ENCODE measurements at places on chromosomes 11 and 22.

- DNase-seq = no peak
These were observed 57.3 kb downstream of the ELMOD1 start for GRCh38 chr11:107648242-107648641.

DNA sequence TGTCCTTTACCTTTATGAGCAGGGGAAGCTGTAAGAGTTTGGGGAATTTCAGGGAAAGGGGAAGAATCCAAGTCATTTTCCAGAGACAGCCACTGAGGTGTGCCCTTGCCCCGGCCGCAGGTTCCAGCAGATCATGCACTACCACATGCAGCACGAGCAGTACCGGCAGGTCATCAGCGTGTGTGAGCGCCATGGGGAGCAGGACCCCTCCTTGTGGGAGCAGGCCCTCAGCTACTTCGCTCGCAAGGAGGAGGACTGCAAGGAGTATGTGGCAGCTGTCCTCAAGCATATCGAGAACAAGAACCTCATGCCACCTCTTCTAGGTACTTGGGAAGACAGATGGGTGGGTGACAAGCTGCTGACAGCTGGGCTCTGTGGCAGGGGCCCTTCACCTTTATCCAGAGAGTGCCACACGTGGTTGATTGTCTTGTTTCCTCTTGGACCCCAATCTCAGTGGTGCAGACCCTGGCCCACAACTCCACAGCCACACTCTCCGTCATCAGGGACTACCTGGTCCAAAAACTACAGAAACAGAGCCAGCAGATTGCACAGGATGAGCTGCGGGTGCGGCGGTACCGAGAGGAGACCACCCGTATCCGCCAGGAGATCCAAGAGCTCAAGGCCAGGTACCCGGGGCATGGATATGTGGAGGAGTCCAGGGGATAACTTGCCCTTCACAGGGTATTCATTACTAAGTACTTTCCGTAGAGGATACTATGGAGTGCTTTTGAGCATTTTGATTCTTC is 5.8 kb upstream of the HMBS start:
- DNase-seq = no peak

GRCh38 chr11:8234910-8235309 is 28.8 kb downstream of the LMO1 start:
- no peak for DNase-seq

- DNase-seq = no peak
These were observed 109.8 kb downstream of the NAT10 start for GRCh38 chr11:34214961-34215805.

- no peak for DNase-seq
These were observed 15.2 kb upstream of the MS4A4E start for GRCh38 chr11:60257956-60258722.

GRCh38 chr11:2788168-2789071 is 88.6 kb upstream of the KCNQ1OT1 start:
- DNase-seq = no peak

- DNase-seq = no peak
These were observed 31.2 kb upstream of the PSMA1 start for GRCh38 chr11:14551380-14551779.

DNA sequence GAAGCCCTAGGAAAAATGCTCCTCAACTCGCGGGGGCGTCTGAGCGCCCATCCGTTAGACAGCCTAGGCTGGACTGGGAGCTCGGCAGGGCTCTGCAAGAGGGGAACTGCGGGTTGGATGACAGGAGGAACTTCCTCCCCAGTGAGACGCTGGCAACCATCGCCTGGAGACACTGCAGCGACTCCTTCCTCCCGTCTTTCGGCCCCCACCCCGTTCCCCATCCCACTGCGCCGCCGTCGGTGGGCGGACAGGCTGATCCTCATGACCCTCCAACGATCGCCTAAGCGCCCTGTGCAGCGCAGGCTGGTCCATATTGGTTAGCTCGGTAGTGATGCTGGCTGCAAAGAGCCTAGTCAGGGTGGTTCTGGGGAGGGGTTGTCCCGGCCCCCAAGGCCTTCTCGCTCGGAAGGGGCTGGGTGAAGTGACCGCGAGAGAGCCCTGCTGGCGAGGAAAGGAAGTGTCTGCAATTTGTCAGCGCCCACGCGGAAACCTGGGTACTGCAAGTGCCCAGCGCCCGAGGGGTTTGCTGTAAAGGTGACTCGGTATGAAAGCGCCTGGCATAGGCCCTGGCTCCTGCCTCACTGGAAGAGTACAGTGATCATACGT is 638 bp downstream of the NRGN start:
- DNase-seq = no peak

- DNase-seq = no peak
These were observed 10.0 kb upstream of the MFRP start for GRCh38 chr11:119356349-119357031.

GRCh38 chr11:7969756-7970646 is 4.8 kb upstream of the NLRP10 start:
- no peak for DNase-seq

DNA sequence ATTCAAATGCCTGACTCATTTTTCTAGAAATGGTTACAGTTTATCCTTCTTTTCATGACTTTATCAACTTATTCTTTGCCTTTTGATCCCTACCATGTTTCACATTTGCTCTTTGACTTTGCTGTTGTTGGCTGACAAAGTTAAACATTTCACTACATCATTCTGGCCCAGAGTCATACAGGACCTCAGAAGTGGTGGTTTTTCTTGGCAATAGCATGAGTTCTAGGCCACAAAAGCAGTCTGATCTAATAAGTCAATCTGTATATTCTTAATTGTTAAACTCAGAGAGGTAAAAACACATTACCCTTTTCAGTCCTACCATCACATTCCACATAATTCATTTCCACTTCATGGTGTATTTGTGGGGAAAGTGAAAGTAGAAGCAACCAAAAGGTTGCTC is 763.2 kb upstream of the TENM4 start:
- DNase-seq = no peak

DNA sequence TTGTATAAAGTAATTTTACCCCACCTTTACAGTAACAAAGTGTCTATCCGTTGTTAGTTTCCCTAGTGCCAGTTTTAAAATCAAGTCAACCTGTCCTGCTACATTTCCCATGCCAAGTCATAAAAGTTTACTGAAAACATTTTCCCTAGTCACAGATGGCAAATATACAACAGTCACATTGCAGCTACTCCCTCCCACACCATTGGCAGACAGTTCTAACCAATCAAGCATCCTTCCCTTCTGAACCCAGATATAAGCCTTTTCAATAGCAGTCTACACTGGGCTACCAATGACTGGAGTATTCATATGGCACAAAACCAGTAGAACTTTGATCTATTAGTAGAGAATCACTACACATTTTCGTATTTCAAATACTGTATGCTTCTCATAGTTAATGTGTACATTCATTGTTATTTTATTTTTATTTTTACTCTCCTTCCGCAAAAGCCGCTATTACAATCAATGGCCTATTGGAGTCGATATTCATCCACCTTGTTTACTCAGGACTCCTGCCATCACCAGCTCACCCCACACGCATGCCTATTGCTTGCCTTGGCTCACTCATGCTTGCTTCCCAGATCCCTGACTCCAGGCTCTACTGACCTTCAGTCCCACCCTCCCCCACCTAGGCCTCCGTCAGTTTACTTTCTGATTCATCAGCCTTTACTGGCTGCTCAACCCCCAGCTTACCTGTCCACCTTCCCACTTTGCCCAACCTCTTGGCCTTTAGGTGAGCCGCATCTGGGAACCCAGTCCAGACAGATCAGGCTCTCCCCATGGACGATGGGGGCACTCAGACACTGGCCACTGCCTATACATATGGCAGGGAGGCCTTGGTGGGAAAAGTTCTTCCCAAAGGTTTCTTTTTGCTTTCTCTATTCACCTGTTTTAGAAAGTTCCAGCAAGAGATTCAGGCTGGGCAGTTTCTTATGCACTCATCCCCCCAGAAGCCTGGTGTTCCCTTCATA is 408.4 kb downstream of the SOX6 start:
- no peak for DNase-seq

DNA sequence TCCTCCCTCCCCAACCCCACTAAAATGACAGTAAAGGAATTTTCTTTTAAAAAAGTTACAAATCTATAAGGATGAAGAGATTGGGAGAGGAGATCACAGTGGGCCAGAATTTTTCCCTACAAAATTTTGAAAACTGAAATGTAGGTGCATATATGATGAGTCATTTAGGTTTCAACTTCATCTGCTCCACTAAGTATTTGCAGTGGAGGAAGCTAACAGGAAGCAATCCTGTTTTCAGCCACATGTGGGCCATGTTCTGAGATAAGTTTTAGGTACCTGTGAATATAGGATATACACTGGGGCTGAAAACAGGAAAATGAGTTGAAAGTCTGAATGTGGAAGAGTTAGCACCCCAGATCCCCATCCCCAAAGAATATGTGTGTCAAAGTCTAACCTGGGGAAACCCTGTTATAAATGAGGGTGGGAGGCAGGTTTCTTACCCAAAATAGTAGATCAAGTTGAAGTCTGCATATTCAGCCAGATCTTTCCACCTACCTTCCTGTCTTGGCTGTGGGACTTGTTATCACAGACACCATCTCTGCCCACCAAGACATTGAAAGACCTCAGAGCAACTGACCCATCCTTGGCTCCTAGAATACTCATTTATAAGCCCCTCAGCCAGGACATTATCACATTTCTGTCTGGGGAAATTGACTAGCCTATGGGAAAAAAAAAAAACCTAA is 87.3 kb downstream of the PACS1 start:
- DNase-seq = no peak

- DNase-seq = no peak
These were observed 11.0 kb upstream of the AMBRA1 start for GRCh38 chr11:46604796-46605195.

DNA sequence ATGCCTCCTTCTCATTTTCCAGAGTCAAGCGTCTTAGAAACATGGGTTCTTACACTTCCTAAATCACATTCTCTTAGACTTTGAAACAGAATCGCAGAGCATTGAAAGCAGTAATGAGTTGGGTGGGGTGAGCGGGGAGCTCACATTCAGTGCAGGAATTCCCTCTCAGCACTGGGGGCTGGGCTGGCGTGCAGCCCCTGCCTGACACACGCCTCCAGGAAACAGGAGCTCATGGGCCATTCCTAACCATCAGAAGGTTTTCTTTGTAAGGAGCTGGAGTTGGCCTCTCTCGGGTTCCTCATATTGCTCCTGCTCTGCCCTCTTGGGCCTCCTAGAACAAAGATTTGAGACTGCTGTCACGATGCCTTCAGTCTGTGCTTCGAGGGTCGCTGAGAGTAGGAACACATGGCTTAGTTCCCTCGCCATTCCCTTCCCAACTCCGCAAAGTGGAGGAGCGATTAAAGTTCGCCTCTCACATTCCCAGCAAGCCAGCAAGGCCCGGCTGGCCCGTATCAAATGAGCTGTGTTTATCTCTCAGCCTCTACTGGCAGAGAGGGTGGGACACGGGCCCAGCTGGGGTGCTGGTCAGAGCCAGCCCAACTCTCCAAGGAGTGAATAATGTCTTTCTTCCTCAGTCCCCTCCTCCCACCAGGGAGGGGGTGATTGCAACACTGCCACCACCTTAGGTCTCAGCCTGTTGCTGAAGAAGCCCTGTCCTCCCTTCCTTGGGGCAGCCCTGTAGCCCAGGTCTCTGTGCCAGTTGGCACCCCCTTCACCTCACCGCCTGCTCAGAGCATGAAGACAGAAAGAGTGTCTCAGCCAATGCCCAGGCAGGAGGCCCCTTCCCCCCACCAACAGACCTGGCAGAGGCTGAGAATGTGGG is 10.4 kb downstream of the CHRDL2 start:
- no peak for DNase-seq
